ENCODE measurements at places on chromosomes 4 and X.

GRCh38 chr4:151442002-151442401 lies 33.0 kb downstream of the FHIP1A start:
- no peak for DNase-seq

GRCh38 chr4:169154121-169154520 lies 116.6 kb downstream of the SH3RF1 start:
- DNase-seq, result no peak

DNA sequence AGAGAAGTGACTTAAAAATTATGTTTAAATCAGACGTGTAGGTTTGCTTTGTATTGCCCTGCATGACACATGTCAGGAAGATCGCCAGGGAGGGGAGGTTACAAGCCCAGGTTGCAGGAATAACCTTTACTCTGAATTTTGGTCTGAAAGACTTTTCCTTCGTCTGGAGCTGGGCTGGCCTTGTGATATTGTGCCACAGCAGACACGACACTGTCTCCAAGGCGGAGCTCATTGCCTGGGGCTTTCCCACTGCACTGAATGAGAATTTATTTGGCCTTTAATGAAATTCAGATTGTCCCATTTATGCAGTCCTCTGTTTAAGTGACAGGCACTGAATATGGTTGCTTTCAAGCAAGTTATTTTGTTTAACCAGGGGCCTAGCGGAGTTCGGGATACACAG lies 45.1 kb downstream of the RHOH start:
- DNase-seq, result no peak

DNA sequence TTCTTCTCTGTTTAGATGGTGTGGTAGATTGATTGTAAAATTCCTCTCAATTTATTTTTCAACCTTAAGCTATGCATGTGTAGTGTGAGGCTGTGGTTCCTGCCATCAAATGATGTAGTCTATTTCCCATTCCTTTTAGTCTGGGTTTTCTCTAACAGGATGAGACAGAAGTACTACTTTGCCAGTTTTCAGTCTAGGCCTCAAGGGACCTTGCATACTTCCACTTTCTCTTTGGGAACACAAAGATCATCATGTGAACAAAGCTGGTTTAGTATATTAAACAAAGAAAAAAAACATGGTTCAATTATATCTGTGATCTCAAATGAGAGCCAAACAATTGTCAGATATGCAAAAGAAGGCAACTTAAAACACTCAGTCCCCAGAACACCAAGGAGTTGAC lies 1284.0 kb downstream of the RAPGEF2 start:
- DNase-seq, result no peak

DNA sequence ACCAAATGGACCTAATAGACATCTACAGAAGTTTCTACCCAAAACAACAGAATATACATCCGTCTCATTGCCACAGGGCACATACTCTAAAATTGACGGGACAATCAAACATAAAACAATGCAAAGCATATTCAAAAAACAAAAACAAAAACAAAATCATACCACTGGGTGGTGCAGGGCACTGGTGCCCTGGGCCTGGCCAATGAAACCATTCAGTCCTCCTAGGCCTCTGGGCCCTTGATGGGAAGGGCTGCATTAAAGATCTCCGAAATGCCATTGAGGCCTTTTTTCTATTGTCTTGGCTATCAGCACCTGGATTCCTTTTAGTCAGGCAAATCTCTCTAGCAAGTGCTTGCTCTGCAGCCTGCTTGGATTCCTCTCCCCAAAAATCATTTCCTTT lies 213.9 kb upstream of the ZCCHC13 start:
- DNase-seq, result no peak

GRCh38 chrX:85836868-85837267 lies 210.5 kb downstream of the CHM start:
- DNase-seq, result no peak

DNA sequence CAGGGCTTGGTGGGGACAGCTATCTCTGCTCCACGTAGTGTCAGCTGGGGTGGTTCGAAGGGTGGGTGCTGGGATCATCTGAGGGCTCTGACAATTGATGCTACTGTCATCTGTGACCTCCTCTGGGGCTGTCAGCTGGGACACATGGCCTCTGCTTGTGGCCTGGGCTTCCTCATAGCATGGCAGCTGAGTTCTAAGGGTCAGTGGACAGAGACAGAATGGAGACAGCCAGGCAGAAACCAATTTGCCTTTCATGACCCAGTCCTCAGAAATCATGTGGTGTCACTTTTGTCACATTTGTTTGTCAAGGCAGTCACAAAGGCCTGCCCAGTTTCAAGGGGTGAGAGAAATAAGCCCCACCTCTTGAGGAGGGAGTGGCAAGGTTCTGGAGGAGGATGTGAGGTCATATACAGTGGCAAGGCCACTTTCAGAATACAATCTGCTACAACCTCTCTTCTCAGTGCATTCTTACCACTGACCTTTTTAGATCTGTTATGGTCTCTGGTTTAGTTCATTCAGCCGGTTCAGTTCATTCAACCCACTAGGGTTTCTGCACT lies 103.6 kb upstream of the BCOR start:
- peak; percentile 70 for DNase-seq

GRCh38 chrX:14616301-14616700 lies 87.0 kb downstream of the GLRA2 start:
- DNase-seq, result no peak

DNA sequence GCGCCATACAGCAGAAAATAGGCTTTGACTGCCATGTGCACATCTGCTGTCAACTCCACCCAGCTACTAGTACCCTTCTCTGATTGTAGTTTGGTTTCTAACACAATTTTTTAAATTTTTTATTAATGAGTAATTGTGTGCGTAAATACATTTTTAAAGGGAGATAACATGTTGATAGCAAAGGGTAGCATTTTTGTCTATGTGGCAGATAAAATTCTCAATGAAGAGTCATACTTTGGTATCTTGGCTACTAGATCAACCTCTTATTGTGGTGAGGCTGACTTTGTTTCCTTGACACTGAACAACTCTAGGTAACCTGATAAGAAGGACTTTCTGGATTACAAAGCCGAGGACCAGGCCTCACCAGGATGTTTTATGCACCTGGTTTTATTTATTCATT lies 9.5 kb downstream of the ADH4 start:
- DNase-seq, result no peak

DNA sequence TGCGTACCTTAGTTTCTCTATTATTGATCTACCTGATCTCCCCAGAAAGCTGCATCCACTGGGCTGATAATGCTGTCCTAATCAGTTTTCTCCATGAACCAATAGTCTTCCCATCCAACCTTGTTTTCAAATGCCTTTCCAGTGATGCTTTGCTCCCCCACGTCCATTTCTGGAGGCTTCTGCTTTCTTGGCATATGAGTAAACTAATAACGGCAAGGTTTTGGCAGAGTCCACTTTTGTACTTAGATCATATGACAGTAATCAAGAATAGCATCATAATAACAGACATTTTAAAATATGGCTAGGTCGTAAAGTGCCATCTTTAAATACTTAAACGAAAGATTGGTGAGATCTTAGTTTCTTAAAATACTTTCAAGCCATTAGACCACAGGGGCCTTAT lies 38.4 kb upstream of the FAM9B start:
- no peak for DNase-seq

DNA sequence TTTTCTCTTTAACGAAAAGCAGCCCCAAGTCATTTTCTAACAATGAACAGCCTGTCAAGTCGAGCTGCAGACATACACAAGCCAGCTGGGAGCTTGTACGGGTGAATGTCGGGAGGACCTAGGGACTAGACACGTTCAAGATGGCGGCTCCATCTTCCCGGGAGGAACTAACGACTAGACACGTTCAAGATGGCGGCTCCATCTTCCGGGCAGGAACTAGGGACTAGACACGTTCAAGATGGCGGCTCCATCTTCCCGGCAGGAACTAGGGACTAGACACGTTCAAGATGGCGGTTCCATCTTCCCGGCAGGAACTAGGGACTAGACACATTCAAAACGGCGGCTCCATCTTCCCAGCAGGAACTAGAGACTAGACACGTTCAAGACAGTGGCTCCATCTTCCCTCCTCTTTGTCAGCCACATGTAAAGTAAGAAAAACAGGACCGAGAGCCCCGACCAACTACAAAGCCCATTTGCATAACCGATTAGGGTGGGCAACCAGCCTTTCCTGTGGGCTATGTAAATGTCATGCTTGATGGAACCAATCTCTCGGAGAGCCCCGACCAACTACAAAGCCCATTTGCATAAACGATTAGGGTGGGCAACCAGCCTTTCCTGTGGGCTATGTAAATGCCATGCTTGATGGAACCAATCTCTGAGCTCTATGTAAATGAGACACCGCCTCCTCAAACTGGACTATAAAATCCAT lies 175.5 kb downstream of the DHRSX start:
- DNase-seq, result peak; percentile 39

DNA sequence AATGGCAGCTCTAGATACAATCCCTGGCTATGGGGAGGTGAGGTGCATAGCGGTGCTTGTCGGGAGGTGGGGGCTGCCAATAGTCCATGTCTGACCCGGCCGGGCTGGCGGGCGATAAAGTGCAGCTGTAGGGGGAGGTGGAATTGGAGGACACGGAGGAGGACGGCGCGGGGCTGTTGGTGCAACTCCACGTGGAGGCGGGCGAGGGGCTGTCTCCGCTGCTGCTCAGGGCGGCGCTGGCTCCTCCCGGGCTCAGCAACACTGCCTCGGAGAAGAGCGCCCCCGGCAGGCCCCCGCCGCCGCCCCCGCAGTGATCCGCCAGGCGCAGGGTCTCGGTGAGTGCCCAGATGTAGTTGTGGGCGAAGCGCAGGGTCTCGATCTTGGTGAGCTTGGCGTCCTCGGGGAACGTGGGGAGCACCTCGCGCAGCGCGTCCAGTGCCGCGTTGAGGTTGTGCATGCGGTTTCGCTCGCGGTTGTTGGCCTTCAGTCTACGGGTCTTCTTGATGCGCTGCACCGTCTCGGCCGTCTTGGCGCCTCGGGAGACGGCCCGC lies 1.3 kb downstream of the NEUROG2 start:
- peak; percentile 65 for DNase-seq

DNA sequence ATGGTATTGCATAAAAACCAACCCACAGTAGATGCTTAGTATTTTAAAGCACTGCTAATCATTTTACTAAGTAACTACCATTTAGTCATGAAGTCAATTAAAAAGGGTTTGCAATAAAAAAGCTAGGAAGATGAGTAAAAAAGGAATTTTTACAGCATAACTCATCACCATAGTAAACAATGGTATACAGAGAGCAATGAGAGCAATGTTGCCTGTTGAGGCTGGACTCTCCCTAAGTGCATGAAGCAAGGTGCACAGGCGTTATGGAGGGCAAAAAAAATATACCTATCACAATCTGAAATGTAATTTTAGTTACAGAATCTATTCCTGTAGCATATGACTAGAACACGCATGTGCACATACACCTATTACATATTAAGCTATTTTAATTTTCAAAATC lies 129.6 kb upstream of the BMP3 start:
- no peak for DNase-seq
